Right cardiac atrium (tissue), 5 donors: ENCODE measurements at places on chromosomes 6 and 20.

DNA sequence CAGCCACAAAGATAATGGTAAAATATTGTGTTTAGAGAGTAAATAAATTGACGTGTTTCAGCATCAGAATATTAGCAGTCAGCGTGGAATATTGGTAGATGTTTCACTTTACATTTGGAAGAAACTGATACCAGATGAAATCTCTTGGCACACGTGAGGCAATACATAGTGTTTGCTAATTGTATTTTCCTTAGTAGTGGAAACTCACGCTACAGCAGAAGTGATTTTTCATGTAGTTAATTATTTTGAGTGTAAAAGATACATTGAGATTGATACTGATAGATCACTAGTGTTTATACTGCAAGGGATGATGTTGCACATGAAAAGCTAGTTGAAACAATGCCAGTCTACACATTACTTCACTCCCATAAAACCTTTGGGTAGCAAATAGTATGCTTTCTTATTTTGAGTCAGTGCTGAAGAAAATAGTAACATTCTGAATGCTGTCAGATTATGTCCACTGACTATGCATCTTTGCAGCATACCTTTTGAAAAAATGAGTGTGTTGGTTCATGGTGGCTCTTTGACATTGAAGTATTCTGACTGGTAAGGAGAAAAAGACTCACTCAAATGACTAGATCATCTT is 59.3 kb downstream of the CD2AP start:
- no peak for DNase-seq

- DNase-seq: peak; percentile 62
Observed at GRCh38 chr6:142702501-142703460, 242.2 kb downstream of the HIVEP2 start.

GRCh38 chr6:32668226-32668747 is 1.8 kb upstream of the HLA-DQB1 start:
- DNase-seq: peak; percentile 54

DNA sequence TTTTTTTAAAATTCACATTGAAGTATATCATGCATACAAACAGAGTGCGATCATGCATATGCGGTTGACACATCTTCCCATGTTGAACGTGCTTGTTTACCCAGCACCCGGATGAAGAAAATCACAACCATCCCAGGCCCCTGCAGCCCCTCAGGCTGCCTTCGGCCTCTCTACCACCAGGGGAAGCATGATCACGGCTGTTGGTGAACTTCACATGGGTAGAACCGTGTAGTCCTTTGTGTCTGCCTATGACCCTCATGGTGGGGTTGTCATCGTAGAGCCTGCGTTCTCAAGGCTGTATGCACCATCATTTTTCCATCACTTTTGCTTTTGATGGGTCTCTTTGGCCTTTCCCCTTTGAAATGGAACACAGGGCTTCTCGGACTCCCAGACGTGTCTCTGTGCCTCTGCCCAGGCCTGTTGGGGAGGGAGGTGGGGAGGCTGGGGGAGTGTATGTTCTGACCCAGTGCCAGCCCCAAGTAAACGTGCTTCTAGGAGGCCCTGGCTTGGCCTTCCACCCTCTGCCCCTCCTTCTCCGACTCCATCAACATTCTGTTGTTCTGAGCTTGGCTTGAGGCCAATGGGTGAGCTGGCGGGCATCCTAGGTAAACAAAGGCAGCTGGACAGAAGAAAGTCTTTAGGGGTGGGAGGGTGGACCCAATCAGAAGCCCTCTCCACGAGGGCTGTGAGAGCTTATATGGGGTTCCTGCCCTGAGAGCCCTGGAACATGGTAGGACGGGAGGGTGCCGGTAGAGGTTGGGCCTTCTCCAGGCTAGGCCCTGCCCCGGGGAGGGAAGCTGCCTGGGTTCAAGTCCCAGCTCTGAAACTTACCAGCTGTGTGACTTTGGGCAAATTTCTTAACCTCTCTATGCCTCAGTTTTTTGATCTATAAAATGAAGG is 39.7 kb downstream of the TGM2 start:
- DNase-seq: peak; percentile 95

DNA sequence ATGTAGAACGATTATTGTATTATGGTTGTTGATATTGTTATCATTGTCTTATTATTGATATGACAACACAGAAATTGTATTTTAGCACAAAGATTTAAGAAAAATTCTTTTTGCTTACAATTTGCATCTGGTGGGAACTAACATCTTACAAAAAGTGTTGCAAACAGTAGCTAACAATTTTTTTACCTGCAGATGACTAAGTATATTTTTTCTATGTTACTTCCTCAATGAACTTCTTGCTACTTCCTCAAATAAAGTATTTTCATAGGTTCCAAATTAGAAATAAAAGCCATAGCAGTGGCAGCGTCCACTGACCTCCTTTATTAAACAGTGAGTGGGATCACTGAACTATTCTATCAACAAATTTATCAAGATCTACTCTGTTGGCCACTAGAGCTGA is 847.0 kb downstream of the PHF3 start:
- DNase-seq: no peak

DNA sequence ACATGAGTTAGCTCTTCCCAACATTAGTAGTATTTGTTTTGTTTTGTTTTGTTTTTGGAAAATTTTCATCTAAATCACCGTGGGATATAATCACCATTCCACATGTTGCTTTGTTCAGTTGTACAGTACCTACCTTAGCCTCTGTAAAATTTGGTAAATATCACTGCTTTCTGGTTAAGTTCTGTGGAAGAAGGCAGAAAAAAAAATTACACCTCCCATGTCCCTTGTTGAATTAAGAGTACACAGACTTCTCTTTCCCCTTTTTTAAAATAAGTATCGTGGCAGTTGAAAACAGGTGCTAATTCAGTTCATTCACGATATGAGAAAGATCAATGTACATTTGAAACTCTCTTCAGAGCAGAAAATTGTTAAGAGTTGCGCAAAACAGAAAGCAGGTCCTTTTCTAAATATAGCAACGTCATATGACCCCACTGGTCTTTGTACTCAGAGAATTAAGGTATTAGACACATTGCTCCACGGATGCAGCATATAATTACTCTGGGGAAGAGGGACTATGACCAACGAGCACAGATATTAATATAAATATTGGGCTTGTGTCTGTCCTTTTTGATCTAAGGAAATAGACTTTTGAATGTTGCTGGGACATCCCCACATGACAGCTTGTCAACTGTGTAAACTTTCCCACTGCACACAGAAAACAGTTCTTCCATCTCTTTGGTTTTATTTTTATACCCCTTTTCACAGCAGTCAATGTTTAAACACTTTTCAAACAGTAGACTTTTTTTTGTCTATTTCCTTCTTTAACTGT is 58.6 kb upstream of the ZNF217 start:
- DNase-seq: no peak

DNA sequence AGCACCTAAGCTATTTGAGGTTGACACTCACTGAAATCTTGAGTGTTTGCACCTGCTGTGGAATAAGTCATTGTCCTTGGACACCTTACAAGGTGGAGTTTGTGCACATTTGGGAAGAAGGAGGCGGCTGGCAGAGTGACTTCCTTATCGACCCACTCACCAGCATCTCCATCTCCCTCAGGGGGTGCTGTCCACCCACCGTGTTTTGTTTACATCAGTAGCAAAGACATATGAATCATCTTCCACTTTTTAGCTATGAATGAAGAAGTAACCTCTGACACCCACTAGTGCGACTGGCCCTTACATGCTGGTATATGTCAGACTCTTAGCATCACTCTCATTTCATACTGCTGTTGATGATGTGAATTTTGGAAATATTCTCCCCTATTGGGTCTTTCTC is 119.5 kb upstream of the SGK1 start:
- peak; percentile 42 for DNase-seq

DNA sequence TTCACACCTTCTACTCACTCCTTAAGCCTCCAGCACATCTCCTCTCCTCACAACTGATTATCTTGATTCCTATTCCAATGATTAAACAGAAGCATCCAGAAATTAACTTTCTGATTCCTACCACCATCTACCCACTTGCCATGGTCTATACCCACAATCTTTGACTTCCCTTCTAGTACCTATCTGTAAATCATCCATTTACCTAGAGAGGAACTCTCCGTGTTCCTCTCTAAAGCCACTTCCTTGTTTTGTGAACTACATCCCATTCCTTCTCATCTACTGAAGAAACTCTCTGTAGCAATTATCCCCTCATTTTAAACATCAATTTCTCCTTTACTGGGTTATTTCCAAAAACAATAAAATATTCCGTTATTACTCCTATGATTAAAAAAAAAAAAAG is 167.3 kb downstream of the ARHGAP18 start:
- no peak for DNase-seq

DNA sequence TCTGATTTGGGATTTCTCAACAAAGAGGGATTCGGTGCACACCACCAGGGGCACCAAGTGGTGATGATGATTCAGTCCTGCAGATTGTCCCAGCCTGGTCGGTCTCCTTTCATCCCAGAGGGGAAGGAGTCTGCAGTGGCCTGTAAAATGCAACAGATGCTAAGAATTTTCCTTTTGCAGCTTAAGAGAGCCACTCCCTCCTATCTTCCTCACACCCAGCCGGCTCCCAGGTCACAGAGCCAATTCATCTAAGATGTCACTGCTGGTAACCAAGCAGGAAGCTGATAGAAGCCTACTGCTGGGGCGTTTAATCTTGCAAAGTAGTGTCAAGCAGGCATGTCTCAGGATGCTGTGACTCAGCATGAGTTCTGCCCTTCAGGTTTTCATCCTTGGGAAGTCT is 203.8 kb upstream of the LRFN2 start:
- no peak for DNase-seq

- DNase-seq: no peak
Observed at GRCh38 chr20:23186808-23187207, 100.7 kb upstream of the CD93 start.

DNA sequence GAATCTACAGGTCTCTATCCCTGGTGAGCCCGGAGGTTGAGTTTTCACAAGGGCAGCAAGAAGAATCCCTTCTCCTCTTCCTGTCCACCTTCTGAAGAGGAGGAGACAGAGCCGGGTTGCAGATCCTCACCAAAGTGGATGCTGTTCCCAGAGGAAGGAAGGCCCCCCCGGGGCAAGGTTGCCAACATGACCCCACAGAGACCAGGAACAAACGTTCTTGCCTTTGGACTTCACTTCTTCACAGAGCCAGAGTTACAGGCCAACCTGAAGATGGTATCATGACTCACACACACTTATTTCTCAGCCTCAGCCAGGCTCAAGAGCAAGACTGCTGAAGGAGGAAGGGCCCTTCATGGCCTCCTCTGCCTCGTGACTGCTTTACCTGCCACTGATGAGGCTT is 384.3 kb downstream of the CD83 start:
- no peak for DNase-seq

- no peak for DNase-seq
Observed at GRCh38 chr6:127031511-127031910, 87.0 kb upstream of the RSPO3 start.

DNA sequence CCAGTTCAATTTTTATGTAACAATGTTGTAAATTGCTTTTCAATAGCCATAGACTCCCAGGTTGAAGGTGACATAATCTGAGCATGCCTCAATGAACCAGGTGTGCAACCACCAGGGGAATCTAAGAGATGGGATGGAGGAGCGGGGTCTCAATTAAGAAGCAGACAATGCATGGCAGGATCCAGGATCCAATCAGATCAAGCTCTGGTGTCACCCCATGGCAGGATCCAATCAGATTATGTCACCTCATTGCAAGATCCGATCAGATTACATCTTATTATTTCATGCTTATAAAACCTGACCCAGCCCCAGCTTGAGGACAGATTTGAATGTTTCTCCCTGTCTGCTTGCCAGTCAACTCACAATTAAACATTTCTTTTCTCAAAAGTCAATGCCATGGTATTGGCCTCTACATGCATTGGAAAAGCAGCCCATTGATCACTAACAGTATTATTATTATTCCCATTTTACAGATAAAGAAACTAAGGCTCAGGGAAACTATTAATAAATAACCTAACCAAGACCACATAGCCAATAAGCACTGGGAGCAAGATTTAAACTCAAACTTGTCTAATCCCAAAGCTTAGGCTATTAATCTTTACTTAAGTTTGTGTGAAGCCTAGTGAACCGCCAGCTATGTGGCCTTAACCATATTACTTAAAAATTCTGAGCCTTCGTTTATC is 14.3 kb upstream of the SIRT5 start:
- DNase-seq: no peak

GRCh38 chr20:62900692-62901584 is 25.4 kb downstream of the DIDO1 start:
- no peak for DNase-seq

- DNase-seq: peak; percentile 36
Observed at GRCh38 chr6:165986914-165987482, 180.7 kb downstream of the TBXT start.

- no peak for DNase-seq
Observed at GRCh38 chr6:11613336-11613735, 75.8 kb downstream of the TMEM170B start.

DNA sequence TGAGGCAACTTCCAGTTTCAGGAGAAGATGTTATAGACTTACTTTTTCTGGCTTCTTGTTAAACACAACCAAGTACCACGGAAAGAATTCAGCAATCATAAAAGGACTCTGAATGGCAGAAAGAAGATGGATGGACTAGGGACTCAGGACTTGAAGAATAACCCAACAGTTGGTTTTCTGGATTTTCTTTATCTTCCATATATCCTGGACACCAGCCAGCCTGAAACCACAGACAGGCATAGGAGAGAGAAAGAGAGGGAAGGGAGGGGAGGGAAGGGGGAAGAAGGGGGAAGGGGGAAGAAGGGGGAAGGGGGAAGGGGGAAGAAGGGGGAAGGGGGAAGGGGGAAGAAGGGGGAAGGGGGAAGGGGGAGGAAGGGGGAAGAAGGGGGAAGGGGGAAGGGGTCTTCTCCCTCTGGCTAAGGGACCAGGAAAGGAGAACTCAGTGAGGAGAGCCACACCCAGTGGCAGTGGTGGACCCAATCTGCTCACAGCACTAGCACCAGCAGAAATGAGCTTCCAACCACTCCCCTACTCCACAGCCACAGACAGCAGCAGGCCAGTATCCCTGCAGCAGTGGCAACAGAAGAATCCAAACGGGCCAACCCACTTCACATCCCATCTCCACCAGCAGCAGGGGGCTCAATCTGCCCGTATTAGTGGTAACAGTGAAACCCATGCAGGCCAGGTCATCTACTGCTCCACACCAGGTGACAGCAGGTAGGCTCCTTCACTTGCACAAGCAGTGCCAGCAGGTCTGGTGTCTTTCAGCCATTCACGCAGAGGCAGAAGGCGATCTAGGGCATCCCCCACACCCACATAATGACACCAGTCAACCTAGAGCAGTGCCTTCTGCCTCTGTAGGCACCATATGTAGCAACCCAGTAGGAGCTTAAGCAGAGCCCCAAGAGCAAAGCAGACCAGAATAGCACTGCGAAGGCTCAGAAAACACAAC is 78.6 kb downstream of the TRMT6 start:
- no peak for DNase-seq

GRCh38 chr6:107064579-107065065 is 36.6 kb downstream of the MTRES1 start:
- no peak for DNase-seq

DNA sequence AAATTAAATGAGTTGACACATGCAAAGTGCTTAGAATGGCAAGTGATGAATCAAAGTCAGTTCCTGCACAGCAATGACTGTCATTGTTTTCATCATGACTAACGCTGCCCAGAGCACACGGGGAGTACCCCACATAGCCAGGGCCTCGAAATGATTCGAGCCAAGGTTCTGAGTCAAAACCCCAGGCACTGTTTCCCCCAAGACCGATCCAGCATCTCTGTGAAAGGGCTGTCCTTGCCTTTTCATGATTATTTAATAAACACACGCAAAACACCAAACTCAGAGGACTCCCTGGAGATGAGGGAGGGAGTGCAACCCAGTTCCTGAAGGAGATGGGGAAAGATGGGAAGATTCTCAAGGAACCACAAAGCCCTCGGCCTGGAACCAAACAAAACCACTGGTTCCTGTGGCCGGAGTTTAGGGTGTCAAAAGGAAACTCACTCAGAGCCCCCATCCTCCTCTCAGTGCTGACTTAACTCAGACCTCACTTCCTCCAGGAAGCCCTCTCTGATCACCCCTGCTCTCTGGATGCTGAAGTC is 3.8 kb downstream of the PREX1 start:
- DNase-seq: no peak
